ENCODE measurements at places on chromosomes 1 and 21.

- no peak for DNase-seq
Measured at GRCh38 chr1:16397120-16397519, 30.1 kb downstream of the SZRD1 start.

DNA sequence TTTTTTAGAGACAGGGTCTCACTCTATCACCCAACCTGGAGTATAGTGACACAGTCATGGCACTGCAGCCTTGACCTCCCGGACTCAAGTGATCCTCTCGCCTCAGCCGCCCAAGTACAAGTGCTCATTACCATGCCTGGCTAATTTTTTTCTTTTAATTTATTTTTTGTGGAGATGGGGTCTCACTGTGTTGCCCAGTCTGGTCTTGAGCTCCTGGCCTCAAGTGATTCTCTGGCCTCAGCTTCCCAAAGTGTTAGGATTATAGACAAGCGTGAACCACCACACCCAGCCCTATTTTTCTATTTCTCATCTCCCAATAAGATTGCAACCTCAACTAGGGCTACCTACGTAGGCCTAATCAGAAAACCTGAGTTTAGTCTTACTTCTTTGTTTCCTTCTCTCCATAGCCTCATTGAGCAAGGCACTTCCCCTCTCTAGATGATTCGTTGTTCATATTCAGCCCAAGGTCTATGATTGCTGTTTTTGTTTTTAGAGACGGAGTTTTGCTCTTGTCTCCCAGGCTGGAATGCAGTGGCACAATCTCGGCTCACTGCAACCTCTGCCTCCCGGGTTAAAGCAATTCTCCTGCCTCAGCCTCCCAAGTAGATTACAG, 1.1 kb upstream of the KPNA6 start:
- no peak for DNase-seq

- peak; percentile 1 for DNase-seq
Measured at GRCh38 chr1:195617106-195617505, 991.1 kb downstream of the KCNT2 start.

- DNase-seq: no peak
Measured at GRCh38 chr1:18646786-18647410, 16.3 kb downstream of the PAX7 start.

GRCh38 chr1:30707412-30708360, 15.7 kb downstream of the MATN1 start:
- DNase-seq: peak; percentile 85

DNA sequence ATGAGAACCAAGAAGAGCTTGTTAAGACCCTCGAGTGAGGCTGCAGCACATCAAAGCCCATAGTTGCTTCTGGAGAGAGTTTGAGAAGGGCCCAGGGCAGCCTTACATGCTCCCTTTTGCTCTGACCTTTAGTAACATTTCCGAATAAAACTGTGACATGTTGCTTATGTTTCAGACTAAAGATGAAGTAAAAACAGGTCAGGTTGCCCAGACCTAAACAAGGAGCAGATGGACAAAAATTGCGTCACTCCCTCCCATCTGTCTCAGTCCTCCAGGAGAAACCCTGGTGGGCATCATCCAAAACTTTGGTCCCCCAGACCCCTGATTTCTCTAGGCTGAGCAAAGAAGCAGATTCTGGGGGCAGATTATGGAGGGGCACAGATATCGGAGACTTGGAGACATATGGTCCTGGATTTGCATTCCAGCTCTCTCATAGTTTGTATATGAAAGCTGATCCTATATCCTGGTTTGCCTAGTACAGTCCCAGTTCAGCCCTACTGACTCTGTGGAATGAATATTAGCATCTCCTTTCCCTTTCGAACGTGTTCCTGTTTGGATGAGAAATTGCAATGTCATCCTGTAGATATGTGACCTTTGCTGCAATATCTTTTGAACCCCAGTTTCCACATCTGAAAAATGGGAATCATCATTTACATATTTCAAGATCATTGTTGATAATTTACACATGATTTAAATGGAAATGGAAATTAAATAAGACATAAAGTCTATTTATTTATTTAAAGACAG, 304.9 kb upstream of the USP24 start:
- no peak for DNase-seq

GRCh38 chr1:222792744-222793143, 22.1 kb upstream of the DISP1 start:
- DNase-seq: peak; percentile 49

DNA sequence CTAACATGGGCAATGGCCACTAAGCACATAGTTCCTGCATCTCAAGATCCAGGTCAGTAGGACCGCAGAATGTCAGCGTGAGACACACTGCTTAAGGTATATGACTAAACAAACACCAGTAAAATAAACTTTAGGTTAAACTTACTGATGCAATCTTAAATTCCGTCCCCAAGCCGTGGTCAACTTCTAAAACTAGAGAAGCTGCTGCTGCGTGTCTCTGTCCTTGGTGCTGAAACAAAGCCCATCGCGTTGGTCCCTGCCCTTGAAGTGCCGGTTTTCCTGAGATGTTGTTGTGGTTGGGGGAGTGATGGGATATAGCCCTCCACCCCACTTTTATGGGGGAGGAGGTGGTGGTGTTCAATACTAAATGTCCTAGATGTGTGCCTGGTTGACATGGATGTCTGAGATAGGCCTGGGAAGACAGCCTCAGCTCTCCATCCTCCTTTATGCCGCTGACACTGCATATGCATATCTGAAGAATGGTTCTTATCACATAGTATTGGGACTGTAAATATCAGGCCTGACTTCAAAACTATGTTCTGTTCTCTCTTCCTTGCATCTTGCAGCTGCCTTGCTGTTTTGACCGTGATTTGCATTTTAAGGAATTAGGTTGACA, 72.0 kb upstream of the KCNA3 start:
- DNase-seq: peak; percentile 75

- DNase-seq: no peak
Measured at GRCh38 chr1:181206513-181206912, 118.0 kb downstream of the IER5 start.

GRCh38 chr1:234683861-234684632, 74.1 kb upstream of the IRF2BP2 start:
- peak; percentile 62 for DNase-seq

GRCh38 chr1:222739465-222739864, 2.5 kb downstream of the FAM177B start:
- no peak for DNase-seq

GRCh38 chr1:33094971-33095604, 14.1 kb downstream of the AZIN2 start:
- DNase-seq: peak; percentile 82

Data from astrocyte of the hippocampus (primary cell).